ENCODE measurements at places on chromosomes 16 and 17. TPM values are rescaled to one million over a fixed set of nuclear protein-coding genes. Genes with fewer than 3 reads are reported as not detected.

Gene PRAC1
- not detected for polyA plus RNA-seq

Gene SULT1A3
- 0.47 TPM for polyA plus RNA-seq

Gene PTGES3L
- polyA plus RNA-seq: not detected

Gene SLC39A11
- 6.6 TPM for polyA plus RNA-seq

Gene TBC1D3G
- polyA plus RNA-seq: not detected

Gene TVP23A
- not detected for polyA plus RNA-seq

Gene PPY
- not detected for polyA plus RNA-seq

Gene TOM1L2
- polyA plus RNA-seq: 11.6 TPM

Gene ASPHD1
- not detected for polyA plus RNA-seq

Gene MEIOC
- polyA plus RNA-seq: 0.25 TPM

Gene RAB11FIP4
- 18.6 TPM for polyA plus RNA-seq

Gene NPIPB9
- polyA plus RNA-seq: 0.25 TPM

Gene LITAFD
- not detected for polyA plus RNA-seq

Gene MTMR4
- 16.6 TPM for polyA plus RNA-seq

Gene KRTAP2-2
- not detected for polyA plus RNA-seq

Gene TNFRSF13B
- polyA plus RNA-seq: not detected

Measured in naive thymus-derived CD8-positive, alpha-beta T cell (primary cell).